Fibroblast of skin of left quadriceps (primary cell): ENCODE measurements at places on chromosomes 5 and 9.

- no peak for DNase-seq
These were observed 25.5 kb downstream of the ACTL7B start for GRCh38 chr9:108830272-108830671.

DNA sequence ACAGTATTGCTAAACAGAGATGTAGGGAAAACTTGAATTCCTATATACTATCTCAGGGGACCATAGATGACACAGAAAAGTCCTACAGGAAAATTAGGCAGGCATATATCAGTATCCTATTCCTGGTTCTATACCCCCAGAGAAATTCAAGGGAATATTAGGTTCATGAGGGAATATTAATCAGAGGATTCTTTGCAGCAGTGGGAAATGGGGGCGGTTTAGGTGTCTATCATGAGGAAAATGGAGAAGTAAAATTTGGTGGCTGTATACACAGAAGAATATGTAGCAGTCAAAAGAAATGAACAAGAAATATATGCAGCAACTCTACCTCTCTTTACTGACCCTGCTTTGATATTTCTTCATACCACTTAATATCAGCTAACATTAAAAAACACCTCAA lies 20.0 kb downstream of the SPTLC1 start:
- no peak for DNase-seq

- DNase-seq: no peak
These were observed 49.1 kb upstream of the VDAC1 start for GRCh38 chr5:134053840-134054338.

- peak; percentile 43 for DNase-seq
These were observed 32.7 kb downstream of the NFIB start for GRCh38 chr9:14281136-14281795.

DNA sequence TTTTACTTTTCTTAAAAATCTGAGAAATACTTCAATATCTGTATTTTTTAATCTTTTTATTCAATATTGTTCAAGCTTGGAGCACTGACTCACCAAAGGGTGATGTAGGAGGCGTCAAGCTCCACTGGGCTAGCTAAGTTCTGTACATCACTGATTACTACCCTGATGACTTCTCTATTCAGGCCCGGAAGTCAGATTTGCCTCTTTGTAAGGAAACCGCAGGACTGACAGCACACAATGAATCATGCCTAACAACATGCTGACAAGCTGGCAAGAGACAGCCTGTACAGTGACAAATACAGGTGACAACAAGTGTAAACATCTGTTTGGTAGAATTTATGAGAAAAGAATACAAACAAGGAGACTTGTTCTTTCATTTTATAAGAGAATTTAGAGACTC lies 627.9 kb upstream of the RORB start:
- no peak for DNase-seq

DNA sequence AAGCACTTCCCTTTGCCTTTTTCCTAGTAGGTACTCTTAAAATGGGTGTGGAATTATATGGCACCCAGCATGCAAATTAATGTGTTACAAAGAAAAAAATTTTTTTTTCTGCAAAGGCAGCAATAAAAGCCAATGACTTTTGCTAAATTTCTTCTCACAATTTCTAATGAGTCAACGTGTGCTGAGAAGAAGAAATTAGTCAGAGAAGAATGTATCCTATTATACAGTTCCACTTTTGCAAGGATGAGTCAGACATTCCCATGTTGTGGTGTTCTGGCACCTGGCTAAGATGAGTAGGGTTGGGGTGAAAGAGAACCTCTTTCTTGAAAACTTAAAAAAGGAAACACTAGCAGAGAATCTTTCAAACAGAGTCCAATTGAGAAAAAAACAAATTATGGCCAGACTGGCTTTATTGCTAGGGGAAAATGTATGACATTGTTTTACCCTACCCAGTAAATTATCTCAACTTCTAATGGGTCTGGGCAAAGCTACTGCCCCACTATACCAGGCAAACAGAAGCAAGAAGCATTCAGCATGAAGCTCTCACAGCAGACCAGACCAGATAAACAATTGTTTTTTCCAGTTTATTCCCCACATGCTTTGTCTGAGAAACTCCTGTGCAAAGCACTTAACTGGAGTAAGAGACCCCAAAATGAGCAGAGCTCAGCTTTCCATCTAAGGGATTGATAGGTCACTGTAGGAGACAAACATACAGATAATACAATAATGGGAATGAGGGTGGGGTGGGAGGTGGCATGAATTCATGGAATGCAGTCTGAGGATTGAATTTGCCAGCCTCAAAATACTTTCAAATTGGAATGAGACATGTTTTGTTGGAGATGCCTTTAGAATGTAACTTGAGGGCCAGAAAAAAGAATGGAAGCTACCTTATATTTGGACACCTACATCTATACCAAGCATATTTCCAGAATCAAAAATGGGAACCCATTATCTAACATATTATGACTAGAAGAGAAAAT lies 220.8 kb upstream of the RFX3 start:
- peak; percentile 77 for DNase-seq

GRCh38 chr5:81269751-81270393 lies 31.5 kb upstream of the ZCCHC9 start:
- DNase-seq: no peak

DNA sequence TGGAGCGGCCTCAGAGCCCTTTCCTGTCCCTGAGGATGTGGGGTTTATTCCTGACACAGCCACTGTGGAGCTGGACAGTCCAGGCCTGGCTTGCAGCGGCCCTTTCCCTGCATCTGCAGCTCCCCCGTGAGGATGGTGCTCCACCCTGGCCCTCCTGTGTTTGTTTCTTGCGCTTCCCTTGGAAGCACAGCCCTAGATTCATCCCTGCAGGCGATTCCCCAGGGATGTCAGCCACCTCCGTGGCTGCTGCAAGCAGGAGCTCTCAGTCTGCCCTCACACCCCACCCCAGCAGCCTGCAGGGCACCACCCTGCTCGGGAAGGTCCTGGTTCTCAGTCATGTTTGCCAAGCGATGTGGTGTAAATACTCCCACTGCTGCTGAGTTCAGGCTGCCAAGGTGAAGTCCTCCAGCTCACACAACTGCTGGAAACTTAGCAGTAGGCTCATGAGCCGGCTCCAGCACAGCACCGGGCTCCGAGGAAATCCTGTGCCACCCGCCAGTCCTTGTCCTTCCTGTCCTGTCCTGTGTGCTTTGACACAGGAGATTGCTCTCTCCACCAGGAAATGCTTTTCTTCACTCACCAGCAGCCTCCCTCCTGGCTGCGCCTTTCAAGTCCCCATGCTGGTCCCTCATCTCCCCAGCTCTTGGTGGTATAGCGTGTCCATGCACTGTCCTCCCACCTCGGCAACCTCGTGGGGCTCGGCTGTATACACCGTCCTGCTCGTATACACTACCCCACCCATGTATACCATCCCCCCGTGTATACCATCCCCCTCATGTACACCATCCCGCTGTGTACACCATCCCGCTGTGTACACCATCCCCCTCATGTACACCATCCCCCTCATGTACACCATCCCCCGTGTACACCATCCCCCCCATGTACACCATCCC lies 16.2 kb downstream of the ROPN1L start:
- DNase-seq: no peak

DNA sequence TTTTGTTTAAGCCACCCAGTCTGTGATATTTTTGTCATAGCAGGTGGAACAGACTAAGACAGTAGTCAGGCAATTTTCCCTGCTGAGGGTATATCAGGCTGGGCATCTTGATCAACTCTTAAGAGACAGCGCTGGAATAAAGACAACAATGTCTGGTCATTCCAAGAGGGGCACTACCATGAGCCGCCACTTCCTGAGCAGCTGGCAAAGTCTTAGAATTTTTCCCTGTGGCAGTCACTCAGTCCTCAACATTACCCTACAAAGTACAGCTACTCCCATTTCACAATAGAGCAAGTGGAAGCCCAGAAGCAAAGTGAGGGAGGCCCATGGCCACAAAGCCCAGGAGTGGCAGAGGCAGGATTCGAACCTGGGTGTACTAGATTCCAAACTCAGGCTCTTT lies 74.8 kb downstream of the SH3PXD2B start:
- no peak for DNase-seq

- no peak for DNase-seq
These were observed 95.8 kb upstream of the ANKRD55 start for GRCh38 chr5:56328753-56329560.

GRCh38 chr5:171432583-171433351 lies 13.3 kb downstream of the FGF18 start:
- DNase-seq: no peak

- DNase-seq: no peak
These were observed 135.4 kb downstream of the RGS3 start for GRCh38 chr9:113598883-113599282.

DNA sequence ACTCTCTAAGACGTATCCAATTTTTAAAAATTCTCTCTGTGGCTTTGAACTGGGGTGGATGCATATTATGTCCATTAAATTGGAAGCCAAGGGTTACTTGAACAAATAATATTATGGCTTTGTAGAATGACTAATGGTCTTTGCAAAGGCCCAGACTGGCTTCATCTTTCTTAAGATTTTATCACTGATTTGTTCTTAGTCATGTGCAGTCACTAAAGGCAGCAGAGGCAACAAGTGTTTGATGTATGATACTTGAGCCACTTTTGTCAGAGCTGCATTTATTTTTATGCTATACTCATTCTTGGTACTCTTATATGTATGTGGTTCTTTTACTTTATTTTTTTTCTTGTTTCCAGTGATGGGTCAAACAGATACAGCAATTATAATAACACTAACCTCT lies 152.2 kb downstream of the NR2F1-AS1 start:
- no peak for DNase-seq

- DNase-seq: peak; percentile 66
These were observed 158.8 kb downstream of the GAS1 start for GRCh38 chr9:86788456-86788855.

GRCh38 chr5:83312663-83313062 lies 158.9 kb upstream of the VCAN start:
- no peak for DNase-seq

DNA sequence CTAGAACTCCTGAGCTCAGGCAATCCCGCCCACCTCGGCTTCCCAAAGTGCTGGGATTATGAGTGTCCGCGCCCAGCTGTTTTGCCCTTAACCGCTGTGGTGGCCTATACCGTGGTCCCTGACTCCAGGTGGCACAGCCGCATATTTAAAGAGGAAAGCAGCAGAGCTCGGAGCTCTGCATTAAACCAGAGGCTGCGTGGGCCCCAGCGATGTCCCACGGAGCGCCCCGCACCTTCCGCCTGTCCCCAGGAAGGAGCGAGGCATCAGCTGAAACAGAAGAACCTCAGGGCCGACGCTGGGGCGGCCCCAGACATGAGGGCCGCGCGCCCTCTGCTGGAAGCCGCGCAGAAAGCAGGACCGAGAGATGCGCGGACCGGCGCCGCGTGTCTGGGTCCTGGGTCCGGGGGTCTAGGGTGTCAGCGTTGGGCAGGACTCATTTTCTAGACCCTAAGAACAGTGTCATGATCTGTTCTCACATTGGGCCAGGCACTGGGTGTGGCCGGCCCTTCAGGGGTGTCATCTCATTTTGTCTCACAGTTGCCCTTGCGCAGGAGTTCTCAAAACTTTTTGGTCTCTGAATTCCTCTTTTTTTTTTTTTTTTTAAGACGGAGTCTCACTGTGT lies 37.7 kb downstream of the LAMC3 start:
- DNase-seq: peak; percentile 23

DNA sequence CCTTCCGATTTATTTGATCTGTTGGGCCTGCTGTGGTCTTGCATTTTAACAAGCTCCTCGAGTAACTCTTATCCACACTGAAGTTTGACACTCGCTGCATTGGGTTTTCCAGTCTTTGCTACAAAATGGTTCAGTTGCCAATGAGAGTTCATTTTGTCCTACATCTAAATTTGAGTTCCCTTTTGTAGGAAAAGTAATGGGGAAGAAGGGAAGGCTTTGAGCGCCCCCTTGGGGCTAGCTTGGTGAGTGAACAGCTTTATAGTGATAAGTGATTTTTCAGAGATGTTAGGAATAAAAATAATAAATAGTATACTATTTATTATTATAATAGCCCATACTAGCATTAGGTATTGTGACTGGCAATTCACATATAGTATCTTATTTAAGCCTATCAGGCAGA lies 89.9 kb upstream of the GNAQ start:
- DNase-seq: peak; percentile 30

- no peak for DNase-seq
These were observed 14.4 kb downstream of the FGD3 start for GRCh38 chr9:92961627-92962302.

GRCh38 chr5:134549714-134550113 lies 24.2 kb downstream of the JADE2 start:
- DNase-seq: no peak

GRCh38 chr5:118397236-118397635 lies 591.1 kb downstream of the DTWD2 start:
- DNase-seq: no peak

DNA sequence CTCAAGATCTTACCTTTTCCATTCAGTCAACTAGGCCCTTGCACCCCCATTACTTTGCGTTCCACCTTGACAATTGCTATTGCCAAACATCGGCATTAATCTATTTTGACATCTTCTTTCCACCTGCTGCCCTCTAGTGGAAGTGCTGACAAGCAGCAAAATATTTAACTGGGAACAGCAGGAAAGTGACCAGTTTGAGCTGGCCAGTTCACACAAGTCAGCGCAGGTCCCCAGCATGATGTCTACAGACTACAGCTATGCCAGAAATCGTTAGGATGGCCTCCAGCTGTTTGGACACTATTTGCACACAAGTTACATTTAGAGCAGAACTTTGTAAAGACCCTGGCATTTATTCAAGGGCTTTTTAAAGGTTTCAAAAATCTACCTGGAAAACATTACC lies 160.1 kb downstream of the GHR start:
- no peak for DNase-seq

- DNase-seq: no peak
These were observed 586.5 kb upstream of the PTPRD start for GRCh38 chr9:11199335-11199734.

- DNase-seq: no peak
These were observed 375.7 kb upstream of the ZNF462 start for GRCh38 chr9:106487266-106487665.

- DNase-seq: no peak
These were observed 90.7 kb downstream of the CYFIP2 start for GRCh38 chr5:157356576-157356975.

DNA sequence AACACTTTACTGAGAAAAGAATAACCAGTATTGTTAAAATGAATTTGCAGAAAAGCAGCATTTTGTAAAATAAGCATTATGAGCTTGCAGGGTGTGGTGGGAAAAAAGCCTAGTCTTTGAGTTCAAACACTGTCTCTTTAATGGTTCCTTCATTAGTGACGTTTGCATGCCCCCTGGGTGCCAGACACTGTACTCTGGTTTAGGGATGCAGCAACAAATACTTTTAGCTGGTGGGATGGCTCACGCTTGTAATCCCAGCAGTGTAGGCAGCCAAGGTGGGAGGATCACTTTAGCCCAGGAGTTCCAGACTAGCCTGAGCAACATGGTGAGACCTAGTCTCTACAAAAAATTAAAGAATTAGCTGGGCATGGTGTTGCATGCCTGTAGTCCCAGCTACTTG lies 62.3 kb downstream of the MAST4 start:
- no peak for DNase-seq
